ENCODE measurements at places on chromosomes 6 and 20.

- no peak for DNase-seq
Observed at GRCh38 chr20:52251136-52251700, 59.6 kb upstream of the ZFP64 start.

GRCh38 chr6:142871910-142872331 lies 73.1 kb downstream of the HIVEP2 start:
- DNase-seq: peak; percentile 97

DNA sequence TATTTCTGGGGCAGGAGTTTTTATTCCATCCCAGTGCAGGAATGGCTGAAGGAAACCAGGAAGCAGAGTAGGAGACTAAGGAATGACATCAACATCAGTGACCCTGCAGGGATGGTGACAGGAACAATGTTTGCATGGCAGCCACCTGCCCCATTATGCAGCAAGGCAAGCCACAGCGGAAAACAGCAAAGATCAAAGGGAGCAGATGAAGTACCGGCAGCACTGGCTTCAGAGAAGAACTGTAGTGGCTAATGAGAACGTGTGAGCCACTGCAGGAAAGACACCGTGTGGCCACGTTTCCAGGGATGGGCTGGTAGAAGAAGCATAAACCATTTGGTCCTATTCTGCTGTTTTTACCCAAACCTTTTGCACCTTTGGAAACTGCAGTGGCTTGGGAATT lies 52.9 kb upstream of the TAB2 start:
- DNase-seq: no peak

DNA sequence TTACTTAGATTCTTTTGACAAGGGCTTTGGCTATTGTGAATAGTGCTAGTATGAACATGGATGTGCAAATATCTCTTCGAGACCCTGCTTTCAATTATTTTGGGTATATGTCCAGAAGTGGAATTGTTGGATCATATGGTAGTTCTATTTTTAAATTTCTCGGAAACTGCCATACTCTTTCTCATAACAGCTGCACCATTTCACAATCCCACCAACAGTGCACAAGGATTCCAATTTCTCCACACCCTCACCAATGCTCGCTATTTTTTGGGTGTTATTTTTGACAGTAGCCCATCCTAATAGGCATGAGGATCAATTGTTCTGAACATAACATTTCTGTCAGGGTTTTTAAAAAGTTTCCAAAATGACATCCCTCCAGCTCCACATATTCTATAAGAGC lies 69.2 kb upstream of the ESR1 start:
- no peak for DNase-seq

GRCh38 chr6:98724537-98724936 lies 109.8 kb upstream of the POU3F2 start:
- DNase-seq: no peak

DNA sequence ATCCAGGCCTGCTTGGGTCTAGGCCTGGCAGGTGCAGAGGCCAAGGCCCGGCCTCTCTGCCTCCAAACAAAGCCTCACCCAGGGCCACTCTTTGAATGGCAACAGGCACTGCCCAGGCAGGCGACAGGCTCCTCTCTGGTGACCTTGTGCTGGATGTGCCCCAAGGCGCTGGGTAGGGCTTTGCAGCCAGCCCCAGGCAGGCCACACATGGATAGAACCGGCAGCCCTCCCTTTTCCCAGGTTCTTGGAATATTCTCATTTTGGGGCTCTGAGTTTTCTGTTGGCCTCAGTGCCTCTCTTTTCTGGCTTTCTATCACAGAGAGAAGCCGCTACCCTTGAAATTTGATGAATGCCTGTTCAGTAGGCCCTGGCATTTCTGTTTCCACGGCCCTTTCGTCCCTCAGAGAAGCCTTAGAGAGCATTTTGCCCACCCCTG lies 18.9 kb downstream of the PKIG start:
- no peak for DNase-seq

GRCh38 chr6:57024321-57024720 lies 22.2 kb upstream of the KIAA1586 start:
- DNase-seq: no peak

DNA sequence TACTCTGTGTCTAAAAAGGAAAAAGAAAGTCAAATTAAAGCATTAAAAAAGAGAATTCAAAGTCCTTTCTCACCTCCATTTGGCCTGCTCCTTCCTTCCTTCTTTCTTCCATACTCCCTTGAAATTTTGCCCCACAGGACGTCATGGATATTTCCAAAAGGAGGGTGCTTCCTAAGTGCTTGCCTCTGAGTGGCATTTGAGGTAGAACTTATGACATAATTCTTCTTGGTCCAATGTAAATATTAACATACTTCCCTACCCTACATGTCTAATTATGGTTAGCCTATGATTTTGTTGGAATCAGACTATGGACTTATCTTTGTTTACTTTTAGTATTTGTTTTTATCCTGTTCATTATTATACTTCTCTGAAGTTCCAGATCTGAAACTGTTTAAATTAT lies 132.3 kb downstream of the PFDN4 start:
- no peak for DNase-seq

DNA sequence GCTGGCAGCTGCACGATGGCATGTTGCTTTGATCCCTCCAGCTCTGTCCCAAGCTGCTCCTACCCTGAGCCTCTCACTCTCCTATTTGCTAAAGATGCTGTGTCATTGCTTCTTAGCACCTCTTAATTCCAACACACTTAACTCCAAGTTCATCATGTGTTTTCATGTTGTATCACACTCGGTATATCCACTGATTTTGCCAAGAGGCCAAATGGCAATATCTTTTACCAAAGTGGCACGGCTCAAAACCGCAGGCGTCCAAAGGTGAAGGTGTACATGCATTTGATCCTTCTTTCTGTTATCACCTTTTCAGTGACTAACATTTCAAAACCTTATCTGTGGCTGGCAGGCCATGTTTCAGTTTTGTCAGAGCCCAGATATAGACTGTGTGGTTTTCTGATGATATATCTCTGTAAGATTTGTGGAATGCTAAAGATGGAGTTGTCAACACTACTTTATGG lies 217.0 kb downstream of the TBX18 start:
- DNase-seq: no peak

- no peak for DNase-seq
Observed at GRCh38 chr6:118627724-118628123, 23.7 kb downstream of the CEP85L start.

- no peak for DNase-seq
Observed at GRCh38 chr20:38132156-38132909, 32.7 kb downstream of the TGM2 start.

- DNase-seq: no peak
Observed at GRCh38 chr20:58579819-58580473, 64.7 kb upstream of the APCDD1L start.

DNA sequence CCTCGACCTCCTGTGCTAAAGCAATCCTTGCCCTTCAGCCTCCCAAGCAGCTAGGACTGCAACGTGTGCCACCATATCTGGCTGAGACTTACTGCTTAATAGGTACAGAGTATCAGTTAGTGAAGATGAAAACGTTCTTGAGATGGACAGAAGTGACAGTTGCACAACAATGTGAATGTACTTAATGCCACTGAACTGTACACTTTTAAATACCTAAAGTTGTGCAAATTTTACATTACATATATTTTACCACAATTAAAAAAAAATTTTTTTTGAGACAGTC lies 25.9 kb downstream of the NUDT3 start:
- no peak for DNase-seq

GRCh38 chr6:31901415-31901952 lies 402 bp downstream of the ZBTB12 start:
- DNase-seq: no peak

DNA sequence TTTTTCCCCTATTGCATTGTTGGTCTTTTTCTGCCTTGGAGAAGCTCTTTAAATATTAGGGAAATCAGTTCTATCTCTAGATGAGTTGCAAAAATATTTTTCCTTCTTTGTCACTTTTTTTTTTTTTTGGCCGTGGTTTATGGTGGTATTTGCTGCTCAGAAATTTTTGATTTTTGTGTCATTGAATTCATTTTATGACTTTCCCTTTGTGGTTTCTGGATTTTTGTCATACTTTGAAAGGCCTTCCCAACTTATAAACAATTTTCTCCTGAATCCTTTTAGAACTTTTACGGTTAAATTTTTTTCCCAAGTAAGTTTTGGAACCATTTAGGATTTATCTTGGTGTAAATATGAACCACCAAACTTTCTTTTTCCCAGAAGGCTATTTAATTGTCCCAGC lies 145.6 kb downstream of the GJA10 start:
- no peak for DNase-seq

GRCh38 chr6:475314-475713 lies 83.8 kb downstream of the IRF4 start:
- no peak for DNase-seq

DNA sequence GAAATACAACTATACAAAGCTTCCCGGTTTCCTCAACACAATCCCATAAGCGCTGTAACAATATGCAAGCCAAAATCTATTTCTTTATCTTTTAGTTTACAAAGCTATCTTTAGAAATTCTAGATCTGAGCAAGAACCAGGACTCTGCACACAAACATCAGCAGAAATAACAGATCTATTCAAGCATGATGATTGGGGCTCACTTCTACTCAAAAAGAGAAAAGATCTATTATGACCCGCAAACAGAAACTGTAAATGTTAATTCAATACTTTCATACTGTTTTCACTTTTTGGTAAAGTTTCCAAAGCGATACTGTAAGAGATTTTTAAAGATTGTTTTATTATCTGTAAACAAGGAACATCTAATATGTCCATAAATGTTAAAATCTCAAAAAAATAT lies 86.6 kb downstream of the SESN1 start:
- DNase-seq: no peak

DNA sequence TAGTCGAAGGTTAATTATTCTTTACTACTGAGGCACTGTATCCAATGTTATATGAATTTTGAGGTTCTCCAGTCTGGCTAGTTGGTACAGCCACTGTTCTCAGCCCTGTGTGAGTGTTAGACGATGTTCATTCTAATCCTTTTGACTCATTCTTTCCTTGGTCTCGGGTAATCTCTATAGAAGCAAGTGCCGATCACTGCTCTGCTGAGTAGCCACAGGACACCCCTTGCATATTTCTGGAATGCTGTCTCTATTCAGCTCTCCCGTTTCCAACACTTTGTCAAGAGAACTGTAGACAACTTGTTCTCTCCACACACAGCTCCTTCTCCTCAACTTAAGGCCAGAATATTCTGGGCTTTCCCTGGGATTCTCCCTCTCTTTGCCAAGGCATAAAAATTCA lies 42.4 kb upstream of the PLCB1 start:
- no peak for DNase-seq

DNA sequence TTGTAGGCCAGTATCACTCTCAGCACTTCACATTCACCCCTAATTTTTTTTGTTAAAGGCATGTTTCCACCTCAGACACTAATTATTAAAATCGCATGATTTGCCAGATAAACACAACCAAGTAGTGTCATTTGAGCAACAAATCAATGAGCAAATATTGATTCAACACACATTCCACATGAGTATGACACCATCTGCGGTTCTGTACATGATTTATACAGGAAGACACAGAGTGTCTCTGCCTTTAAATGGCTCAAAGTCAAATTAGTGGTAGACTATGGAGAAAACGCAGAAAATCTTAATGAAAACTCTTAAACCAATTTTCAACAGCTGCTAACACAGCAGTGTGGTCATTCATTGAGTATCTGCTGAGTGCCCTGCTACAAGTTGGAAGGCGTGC lies 300.2 kb downstream of the SOX4 start:
- no peak for DNase-seq

- DNase-seq: no peak
Observed at GRCh38 chr20:39252035-39252434, 289.9 kb downstream of the DHX35 start.

- DNase-seq: no peak
Observed at GRCh38 chr20:63498960-63499337, at the start of gene EEF1A2. TSS of gene EEF1A2 (minus strand) at chr20:63499083. CDS start at chr20:63497763, 1,320 bp downstream.

DNA sequence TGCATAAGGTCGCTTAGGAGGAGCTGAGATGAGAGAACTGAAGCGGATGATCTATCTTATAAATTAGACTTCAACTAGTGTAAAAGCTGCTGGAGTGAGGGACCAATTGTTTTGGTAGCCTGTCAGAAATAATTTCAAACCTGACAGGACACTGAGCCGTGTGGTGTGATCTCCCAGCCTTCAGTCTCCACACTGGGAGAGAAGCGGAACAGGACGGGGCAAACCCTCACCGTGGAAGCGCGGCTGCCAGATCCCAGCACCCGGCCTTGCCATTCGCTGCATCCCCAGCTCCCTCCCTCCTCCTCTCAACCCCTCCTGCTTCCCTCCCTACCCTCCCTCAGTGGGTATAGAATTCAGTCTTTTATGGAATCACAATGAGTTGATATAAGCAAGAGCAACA lies 900.1 kb upstream of the SLC35B3 start:
- DNase-seq: no peak

DNA sequence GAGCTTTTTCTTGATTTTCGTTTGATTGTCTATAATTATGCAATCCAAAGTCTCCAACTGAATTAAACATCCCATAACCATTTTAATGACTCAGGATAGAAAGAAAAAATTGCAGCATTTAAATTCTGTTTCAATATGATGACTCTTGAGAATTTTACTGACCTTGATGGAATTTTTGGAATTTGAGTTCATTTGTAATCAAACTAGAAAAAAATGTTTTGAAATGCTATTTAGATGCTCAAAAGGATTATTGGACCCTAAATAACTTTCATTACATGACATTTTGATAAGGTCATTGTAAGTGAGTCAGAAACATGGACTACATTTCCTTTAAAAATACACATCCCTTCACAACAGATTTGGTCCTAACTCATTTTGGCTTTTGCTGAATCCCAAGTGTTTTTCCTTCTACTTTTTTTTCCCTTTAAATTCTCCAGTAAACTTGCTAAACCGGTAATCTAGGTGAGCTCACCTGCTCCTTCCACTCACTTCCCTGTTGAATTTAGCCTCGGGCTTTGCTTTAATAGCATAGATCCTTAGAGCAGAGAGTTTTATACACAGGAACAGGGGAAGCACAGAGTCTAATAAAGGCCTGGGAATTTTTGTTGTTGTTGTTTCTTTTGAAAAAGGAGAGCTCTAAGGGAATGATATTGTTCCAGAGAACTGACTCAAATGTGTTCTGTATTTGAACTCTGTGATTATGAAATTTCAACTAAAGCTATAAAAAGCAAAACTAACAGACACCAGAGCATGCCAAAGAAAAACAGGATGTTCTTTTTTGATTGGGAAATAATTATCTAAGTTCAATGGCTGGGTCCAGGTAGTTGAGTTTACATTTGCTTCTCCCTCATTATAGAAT lies 1088.2 kb upstream of the CITED2 start:
- DNase-seq: peak; percentile 95
